ENCODE measurements at places on chromosomes 5 and 9. TPM values are rescaled to one million over a fixed set of nuclear protein-coding genes. Genes with fewer than 3 reads are reported as not detected.

SPATA31A3 gene
- total RNA-seq, result not detected

ARID3C gene
- 0.42 TPM for total RNA-seq

CSF2 gene
- 0.30 TPM for total RNA-seq

FGFR4 gene
- 78.1 TPM for total RNA-seq

TERT gene
- 6.9 TPM for total RNA-seq

MGAT4B gene
- 148 TPM for total RNA-seq

CAVIN4 gene
- total RNA-seq, result 0.59 TPM

RANBP3L gene
- total RNA-seq, result not detected

- no peak for DNase-seq
Measured at GRCh38 chr5:50667023-50667652, 701 bp downstream of the PARP8 start.

GRCh38 chr5:40505031-40505430 lies 174.7 kb upstream of the PTGER4 start:
- no peak for DNase-seq

- DNase-seq, result no peak
Measured at GRCh38 chr9:95048225-95049087, 269.1 kb downstream of the FANCC start.

- no peak for DNase-seq
Measured at GRCh38 chr5:140795259-140795641, 598 bp downstream of the PCDHA2 start.

DNA sequence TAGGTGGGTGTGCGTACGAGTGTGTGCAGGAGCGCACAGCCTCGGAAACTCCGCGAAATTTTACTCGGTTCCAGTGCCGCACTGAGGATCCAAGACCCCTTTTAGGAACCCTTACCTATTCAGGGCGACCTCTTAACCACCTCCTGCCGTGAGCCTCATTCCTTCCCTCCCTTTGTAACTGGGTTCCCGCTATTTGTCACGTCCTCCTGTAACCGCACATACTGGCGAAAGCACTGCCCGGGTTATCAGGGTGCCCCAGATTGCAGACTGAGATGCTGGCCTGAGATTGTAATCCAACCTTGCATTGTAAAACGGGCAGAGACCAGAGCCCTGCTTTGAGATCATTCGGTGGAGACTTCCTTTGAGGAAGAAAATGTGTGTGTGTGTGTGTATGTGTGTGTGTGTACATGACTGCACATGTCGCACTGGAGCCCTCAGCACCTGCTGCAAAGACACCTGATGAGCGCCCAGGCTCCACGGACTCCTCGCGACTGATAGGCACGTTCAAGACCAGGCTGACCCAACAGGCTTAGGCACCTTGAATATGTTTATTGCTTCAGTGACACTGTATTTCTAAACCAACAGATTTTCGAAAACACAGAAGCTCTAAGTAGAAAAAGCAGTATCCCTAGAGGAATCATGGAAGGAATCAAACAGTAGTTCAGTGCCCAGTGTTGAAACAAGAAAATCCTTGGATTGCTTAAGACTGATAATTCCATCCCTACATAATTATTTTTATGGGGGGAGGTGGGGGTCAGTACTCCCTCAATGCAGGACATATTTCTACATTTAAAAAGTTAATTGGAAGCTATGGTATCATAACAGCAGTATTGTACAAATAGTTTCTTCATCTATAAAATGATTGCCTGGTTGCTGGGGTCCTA lies 86.5 kb upstream of the TNFAIP8 start:
- peak; percentile 7 for DNase-seq

DNA sequence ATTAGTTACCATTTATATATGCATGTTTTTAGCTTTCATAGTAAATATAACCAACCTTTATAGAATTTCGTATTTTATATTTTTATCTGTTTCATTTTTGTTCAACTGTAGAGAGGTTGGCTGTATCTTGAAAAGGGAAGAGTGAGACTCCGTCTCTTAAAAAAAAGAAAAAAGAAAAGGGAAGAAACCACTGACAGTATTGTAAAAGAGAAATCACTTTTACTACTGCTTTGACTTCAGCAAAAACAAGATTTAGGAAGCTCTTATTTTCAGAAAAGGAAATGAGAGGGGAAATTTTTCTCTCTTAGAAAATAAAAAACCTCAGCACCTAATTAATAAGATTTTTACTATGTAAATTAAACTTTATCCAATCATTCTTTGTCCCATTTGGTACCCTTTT lies 14.4 kb downstream of the POLK start:
- no peak for DNase-seq

DNA sequence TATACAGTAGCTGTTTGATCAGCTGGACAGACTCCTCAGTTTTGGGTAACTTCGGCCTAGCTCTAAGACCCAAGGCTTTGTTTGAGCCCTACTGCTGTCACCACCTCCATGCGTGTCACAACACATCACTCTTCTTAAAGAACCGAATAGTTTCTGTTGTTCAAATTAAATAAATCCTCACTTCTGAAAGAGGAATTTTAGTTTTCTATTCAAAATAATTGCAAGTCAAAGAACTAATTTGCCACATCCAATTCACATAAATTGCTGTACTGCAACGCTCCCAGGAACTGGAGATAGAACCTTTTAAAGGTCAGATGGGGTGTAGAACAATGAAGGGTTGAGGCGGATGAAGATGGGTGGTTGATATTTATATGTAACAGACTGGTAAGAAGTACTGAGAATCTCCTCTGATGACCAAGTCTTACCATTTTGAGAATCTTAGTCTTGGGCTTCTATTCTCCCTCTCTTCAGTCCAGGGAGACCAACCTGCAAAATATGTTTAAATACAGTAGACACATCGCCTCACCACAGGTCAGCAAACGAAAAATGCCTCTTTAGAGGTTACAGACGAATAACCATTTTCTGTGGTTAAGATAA lies 1.6 kb downstream of the NREP start:
- no peak for DNase-seq

- no peak for DNase-seq
Measured at GRCh38 chr9:97853844-97854695, 1.0 kb downstream of the FOXE1 start.

DNA sequence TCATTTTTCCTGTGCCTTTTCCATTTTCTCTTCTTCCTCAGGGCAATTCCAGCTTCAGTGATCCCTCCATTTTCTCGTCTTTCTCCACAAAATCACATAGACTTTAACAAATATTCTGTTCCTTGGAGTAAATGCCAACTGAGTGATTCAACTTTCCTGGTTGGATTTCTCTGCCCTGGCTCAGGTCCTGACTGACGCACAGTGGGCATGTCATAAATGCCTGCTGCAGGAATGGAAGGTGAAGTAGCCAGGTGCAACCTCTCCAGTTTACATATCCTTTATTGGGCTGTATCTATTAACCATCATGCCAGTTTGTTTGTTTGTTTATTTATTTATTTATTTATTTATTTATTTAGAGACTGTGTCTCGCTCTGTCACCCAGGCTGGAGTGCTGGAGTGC lies 95.1 kb downstream of the MEF2C start:
- no peak for DNase-seq

DNA sequence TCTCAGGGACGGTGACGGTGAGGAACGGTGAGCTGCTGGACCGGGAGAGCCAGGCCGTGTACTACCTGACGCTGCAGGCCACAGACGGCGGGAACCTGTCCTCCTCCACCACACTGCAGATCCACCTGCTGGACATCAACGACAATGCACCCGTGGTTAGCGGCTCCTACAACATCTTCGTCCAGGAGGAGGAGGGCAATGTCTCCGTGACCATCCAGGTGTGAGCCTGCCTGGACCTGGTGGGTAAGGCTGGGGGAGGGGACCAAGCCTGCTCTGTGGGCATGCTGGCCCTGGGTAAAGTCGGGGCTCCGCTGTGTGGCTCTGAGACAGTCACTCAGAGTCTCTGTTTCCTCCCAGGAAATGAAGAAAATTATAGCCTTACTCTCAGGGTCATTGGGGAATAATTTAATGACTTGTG lies 29.3 kb downstream of the CDHR2 start:
- DNase-seq, result peak; percentile 83

- DNase-seq, result no peak
Measured at GRCh38 chr9:36690412-36691168, 117.9 kb downstream of the MELK start.

GRCh38 chr9:137745541-137745991 lies 126.8 kb downstream of the EHMT1 start:
- DNase-seq, result peak; percentile 19

GRCh38 chr5:105274079-105274478 lies 1711.5 kb upstream of the NUDT12 start:
- DNase-seq, result no peak

DNA sequence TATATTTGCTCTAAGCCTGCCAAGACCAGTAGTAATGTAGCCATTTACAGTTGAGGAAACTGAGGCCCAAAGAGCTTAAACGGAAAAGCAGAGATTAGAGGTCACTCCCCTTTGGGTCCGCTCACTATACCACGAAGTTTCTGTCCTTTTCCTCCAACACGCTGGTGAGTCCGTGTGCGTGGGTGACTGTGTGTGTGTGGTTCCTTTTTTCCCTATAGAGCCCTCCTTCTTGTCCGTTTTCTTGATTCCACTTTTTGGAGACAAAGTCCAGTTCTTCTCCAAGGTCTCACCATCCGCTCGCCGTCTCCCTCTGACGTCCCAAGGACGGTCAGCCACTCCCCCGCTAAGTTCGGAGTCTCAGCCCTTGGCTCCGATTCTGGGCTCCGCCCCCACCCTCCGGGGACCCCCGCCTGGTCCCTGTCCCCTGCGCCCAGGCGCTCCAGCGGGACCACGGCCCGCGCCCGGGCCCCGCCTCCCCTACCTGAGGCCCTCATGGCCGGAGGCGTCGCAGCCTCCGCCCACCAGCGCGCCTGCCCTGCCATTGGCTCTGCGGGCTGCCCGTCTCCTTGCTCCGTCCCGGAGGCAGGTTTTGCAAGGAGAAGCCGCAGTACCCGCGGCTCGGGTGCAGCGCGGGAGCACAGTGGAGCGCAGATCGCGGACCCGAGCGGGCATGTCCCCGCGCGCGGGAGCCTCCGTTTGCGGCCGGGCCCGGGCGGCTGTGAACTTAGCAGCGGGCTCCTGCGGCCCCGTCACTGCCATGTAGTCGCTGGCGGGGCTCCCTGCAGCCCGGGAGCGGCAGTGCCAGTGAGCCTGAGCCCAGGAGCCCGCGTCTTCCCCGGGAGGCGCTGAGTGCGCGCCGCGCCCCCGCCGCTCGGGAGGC lies at the start of gene MAST4:
MAST4 (plus strand) TSS at position 638 of the 880 bp plus-strand sequence. CDS start 263 bp downstream, outside the sequence.
- peak; percentile 16 for DNase-seq
